ENCODE measurements at places on chromosomes 4 and X. TPM values are rescaled to one million over a fixed set of nuclear protein-coding genes. Genes with fewer than 3 reads are reported as not detected.

The RNF128 gene
- 3.6 TPM for total RNA-seq

The TEX11 gene
- not detected for total RNA-seq

The SLC26A1 gene
- 0.47 TPM for total RNA-seq

The CXCL10 gene
- under 0.01 TPM for total RNA-seq

The RPGR gene
- total RNA-seq = 2.5 TPM
